ENCODE measurements at places on chromosomes 4 and X. TPM values are rescaled to one million over a fixed set of nuclear protein-coding genes. Genes with fewer than 3 reads are reported as not detected.
A peak's percentile ranks its signal among the peaks of the same experiment; 100 is the strongest.

DNA sequence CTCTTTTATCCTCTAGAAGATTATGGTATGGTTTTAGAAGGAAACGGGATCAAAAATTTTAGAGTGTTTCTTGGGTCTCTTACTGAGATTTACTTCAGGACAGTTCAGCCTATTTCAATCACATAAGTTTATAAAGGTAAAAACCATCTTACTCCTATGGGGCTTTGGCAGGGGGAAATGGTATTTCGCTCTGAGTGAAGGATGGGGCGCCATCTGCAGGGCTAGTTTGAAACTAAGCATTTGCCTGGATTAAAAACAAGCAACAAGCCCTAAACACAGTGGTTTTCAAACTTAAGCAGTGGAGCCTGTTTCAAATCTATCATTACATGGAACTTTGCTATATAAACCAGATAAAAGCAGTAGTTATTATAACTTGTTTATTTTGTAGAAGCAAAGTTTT lies 361.5 kb upstream of the FMR1 start:
- DNase-seq = peak; percentile 6

GRCh38 chr4:168208957-168209614 lies 109.5 kb downstream of the DDX60 start:
- no peak for DNase-seq

- peak; percentile 18 for DNase-seq
Measured at GRCh38 chrX:139642241-139642927, 65.6 kb downstream of the MCF2 start.

GRCh38 chr4:37400241-37400881 lies 155.8 kb downstream of the NWD2 start:
- no peak for DNase-seq

The YY2 gene
- 1.8 TPM for total RNA-seq

The PPARGC1A gene
- total RNA-seq = 0.98 TPM

The ZDHHC15 gene
- 3.6 TPM for total RNA-seq
